ENCODE measurements at places on chromosomes 1 and 21.
A peak's percentile ranks its signal among the peaks of the same experiment; 100 is the strongest.

GRCh38 chr1:31759298-31760023, 4.7 kb downstream of the ADGRB2 start:
- no peak for DNase-seq

GRCh38 chr1:160062230-160062532, 7.8 kb downstream of the KCNJ10 start:
- no peak for DNase-seq

DNA sequence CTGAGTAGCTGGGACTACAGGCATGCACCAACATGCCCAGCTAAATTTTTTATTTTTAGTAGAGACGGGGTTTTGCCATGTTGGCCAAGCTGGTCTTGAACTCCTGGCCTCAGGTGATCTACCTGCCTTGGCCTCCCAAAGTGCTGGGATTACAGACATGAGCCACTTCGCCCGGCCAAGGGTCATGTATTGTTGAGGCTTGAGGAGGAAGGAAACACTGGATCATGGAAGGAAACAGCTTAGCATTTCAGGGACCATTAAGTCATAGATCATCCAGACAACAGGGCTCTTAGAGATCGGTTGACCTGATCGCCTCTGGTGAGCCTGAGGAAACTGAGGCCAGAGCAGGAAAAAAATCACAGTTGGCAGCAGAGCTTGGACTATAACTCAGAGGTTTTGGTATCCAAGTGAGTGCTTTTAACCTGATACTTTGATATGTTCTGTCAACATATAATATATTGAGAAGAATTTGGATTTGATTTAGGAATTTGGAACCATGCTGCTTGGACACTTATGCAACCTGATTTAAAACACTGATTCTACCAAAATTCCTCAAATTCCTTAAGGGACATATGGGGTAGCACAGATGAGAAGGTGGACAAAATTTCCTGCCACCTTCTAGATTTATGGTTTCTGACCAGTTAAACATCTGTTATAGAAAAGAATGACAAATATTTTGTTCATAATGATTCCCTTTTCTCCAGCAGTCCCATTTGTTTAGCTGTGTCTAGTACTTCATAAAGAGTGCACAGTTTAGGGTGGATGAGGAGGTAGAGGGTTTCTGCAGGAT, 13.1 kb upstream of the BMP8A start:
- no peak for DNase-seq

GRCh38 chr1:87179076-87179810, 149.4 kb upstream of the LMO4 start:
- peak; percentile 48 for DNase-seq

GRCh38 chr1:32179193-32179442, 357 bp upstream of the TXLNA start:
- no peak for DNase-seq

GRCh38 chr1:182237329-182237728, 154.3 kb downstream of the GLUL start:
- DNase-seq, result no peak

GRCh38 chr1:162009501-162010174, 14.0 kb downstream of the OLFML2B start:
- DNase-seq, result no peak

DNA sequence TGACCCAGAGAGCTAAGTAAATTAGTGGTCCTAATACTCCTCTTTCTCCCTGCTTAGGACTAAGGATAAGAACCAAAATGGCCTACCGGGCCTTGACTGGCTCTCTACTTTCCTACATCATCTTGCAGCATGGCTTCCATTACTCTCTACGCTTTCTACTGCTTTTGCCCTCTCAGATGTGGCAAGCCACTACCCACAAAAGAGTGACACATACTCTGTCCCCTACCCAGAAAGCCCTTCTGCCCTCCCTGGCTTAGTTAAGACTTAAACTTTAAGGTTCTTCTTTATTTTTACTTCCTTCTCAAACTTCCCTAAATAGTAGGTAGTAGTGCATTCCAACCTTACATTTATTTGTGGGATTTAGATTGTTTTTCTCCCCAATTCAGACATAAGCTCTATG, 228.1 kb downstream of the TPR start:
- DNase-seq, result no peak

GRCh38 chr21:45392573-45392971, 12.4 kb upstream of the COL18A1 start:
- no peak for DNase-seq

- DNase-seq, result no peak
These were observed 12.7 kb downstream of the SIPA1L2 start for GRCh38 chr1:232617237-232617636.

DNA sequence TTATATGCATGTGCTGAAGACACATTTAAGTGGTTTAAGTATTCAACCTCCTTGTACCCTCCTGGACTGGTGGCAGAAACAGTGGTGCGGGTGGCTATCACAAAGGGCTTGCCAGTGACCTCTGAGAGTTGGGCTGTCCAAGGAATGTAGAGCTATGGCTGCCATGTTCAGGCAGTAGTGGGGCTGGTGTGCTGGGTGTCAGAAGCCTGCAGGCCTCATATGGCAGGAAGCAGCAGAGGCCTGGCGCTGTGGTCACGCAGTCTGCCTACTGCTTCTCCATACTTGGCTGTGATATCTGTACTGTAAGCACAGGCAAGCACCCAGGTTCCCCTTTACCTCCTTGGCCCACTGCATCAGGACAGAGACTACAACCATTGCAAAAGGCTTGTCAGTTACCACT, 870.0 kb downstream of the LRRIQ3 start:
- no peak for DNase-seq

- no peak for DNase-seq
These were observed 8.1 kb upstream of the TRIM67 start for GRCh38 chr1:231153726-231154125.

DNA sequence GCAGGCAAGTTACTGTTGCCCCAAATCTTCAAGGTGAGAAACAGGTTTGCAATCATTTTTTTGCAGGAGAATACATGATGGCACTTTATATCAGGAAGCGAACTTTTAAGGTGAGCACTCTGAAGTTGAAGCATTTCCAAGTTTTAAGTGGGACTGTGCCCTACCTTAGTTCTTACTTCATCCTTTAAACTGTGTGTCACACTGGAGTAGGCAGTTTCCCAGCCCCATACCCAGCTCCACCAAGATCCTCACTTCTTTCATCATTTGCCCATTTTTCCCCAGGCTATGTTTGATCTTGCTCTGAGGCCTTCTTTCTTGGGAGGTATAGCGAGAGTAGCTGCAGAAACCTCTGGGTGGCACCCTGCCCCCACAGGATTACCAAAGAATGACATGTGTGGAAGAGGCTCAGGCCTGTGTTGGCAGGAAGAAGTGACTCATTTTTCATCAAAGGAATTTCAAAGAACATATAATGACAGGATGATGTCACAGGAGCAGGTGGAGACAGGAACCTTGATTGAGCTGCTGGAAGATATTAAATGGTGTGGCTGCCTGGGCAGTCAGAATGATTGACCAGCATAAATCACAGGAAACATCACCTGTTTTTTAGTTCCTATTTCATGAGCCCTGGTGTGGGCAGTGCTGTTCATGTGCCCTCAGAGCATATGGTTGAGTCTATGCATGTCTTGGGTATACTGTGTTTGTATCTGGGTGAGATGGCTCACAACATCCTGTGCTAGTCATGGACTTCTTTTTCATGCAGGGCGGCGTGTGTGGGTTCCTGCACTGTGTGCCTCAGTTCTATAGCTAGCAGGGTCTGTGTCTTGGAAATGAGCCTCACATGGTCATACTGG, 20.8 kb upstream of the MACF1 start:
- DNase-seq, result no peak

GRCh38 chr1:11530731-11531311, 51.9 kb downstream of the DISP3 start:
- DNase-seq, result no peak

- no peak for DNase-seq
These were observed 12.5 kb downstream of the CAPN8 start for GRCh38 chr1:223653015-223653414.

GRCh38 chr1:192877283-192877886, 68.5 kb downstream of the RGS2 start:
- no peak for DNase-seq

DNA sequence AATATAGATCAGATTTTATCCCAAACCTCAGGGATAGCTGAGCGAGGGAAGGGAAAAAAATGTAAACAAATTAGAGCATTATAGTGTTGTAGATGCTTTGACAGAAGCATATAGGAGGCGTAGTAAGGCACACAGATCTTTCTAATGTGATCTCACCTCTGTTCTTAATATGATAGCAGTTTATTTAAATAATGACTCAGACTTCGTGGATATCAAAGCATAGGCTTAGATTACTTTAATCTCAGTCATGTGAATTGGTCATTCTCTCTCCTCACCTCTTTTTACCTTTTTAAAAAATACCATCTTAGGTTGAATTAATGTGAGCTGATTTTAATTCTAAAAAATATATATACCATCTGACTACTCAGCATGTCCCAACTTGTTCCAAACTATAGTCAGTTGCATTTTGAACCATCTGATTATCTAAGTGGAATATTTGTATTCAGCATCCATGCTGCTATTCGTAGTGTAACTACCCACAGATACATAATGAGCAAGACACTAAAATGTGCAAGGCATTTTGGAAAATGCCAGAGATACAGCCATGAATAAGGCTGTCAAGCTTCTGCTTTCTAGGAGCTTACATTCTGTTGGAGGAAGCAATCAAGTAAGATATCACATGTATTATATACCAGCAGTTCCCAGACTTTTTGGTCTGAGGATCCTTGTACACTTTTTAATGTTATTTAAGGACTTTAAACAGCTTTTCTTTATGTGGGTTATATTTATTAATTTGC, 76.7 kb downstream of the OSBPL9 start:
- DNase-seq, result no peak

DNA sequence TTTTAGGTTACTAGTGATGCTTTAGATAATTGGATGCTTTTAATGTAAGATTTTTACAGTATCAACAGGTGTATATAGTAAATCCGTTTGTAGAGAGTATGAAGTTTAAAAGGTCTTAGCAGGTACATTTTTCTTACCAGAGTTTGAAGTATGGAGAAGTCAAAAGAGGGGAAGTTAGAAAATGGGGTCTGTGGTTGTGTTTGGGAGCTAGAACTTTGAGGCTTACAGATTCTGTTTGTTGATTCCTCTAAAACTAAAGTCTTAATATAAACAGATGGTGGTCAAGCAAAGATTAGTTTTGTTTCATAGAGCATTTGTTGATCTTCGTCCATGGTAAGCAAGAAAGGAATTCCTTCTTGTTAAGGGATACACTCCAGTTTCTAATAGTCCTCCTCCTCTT, 35.8 kb downstream of the CDC42 start:
- DNase-seq, result no peak

DNA sequence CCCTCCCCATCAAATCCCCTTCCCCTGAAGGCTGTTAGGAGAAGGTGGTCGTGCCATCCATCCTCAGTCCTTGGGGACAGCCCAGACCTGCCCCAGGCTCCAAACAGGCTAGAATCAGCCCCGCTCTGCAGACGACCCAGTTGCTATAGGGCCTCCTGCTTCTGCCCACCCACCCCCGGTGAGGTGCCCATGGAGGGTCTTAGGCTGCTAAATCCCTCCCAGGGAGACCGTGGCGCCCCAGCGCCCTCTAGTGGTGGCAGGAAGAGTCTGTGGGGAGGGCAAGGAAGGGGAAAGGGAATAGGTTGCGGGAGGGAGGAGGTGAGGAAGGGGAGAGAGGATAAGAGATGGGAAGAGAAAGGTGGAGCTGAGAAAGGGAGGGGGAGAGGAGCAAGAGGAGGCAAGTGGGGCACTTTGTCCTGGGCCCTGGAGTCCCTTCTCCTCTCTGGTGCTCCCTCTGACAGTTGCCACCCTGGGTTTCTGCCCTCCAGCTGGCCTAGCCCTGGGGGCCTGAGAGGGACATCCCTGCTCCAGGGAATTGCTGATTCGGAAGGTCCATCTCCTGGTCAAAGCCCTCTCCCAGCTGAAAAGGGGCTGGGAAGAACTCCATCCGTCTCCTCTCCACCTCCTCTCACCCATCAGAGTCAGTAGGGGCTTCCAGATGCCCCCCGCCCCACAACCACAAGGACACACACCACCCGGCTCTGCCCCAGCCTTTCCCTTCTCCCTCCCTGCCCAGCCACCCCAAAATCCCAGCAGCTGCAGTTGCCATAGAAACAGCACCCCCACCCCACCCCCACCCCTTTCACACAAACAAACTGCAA, 55.4 kb downstream of the CAMK2N1 start:
- DNase-seq, result peak; percentile 8

- DNase-seq, result no peak
These were observed 33.4 kb upstream of the COX20 start for GRCh38 chr1:244802041-244802440.

DNA sequence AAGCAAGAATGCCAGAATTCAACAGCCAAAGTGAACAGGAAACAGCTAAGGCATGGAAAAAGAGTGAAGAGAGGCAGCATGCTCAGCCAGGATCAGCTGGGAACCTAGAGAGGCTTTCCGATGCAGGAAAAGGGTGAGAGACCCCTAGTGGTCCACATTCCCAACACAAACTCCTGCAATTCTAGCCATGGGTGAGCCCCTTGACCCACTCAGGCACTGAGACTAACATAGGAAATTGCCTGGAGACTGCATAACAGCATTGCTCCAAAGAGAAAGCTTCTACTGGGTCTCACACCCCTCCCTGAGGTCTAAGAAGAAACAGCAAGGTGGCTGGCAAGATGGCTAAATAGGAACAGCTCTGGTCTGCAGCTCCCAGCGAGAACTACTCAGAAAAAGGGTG, 123.2 kb downstream of the LHX8 start:
- DNase-seq, result no peak

DNA sequence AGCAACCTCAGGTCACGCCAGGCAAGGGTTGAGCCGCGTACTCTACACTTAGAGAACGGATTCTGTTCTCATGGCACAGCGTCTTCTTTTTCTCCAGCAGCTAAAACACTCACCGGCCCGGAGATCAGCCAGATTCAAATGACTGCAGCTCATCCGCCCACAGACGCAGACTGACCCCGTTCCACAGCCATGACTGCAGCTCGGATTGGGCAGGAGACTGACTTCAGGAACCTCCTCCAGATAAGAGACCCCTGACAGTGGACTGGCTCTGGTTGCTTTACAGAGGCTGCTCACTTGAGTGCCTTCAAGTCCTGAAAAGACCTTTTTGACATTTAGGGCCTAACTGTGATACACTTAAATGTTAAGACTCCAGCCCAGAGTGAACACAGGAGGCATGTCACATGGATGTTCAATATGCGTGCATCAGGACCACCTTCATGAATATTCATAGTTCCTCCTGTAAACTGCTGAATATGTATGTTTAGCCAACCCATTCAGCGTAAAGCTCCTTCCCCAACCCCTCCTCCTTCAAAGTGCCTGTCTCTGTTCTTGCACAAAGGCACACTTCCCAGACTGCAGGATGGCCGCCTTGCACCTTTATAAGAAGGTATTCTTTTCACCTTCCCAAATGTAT, 42.6 kb downstream of the BACE2 start:
- no peak for DNase-seq

DNA sequence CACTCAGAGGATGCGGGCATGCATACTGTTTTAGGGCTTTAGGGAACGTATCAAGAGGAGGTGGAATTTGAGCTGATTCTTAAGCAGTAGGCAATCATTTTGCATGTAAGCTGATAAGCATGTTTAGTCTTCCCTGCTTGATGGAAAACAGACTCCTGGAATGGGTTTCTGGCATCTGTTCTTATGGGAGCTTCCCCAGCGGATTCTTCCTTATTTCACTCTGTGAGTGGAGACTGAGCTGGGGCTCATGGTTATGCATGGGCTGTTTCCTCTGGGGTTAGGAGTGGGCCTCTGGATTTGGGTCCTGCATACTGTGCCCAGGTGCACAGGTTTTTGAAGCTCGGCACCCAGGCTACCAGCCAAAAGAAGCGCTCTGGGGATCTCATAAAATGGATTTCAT, 93.4 kb downstream of the DIRAS3 start:
- DNase-seq, result peak; percentile 19

All from NCI-H524 (cell line).